Activated T-cell treated with anti-CD3 and anti-CD28 coated beads, Interleukin-2, amount 50 U/mL, for 72 hours (primary cell): ENCODE measurements at places on chromosomes 1 and 21.
A peak's percentile ranks its signal among the peaks of the same experiment; 100 is the strongest.

- peak overlapping the region; percentile 91 for H3K4me3 ChIP-seq
- H3K4me1 ChIP-seq = peaks cover 77% of the 10 kb centered on the region
- H3K27ac ChIP-seq = peak overlapping the region; percentile 81
- DNase-seq = peak; percentile 55
Observed at GRCh38 chr1:155976062-155976912, 2.1 kb downstream of the ARHGEF2 start.

- no peak for DNase-seq
- H3K4me3 ChIP-seq = no peak overlapping the region
- H3K27ac ChIP-seq = no peak overlapping the region
- no peaks in the 10 kb centered on the region for H3K4me1 ChIP-seq
Observed at GRCh38 chr1:33501309-33501708, 28.9 kb downstream of the ZSCAN20 start.

DNA sequence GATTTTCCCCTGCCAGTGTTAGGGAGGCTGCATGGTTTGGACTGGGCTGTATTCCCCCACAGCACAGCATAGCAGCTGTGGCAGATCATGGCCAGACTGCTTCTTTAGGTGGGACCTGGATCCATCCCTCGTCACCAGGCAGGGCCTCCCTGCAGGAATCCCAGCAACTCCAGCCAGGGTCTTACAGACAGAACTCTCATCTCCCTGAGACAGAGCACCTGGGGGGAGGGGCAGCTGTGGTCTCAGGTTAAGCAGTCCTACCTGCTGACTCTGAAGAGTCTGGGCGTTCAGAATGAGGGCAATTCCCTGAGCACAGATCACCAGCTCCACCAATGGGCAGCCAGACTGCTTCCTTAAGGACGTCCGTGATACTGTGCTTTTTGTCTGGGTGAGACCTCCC lies 47.9 kb upstream of the C1orf115 start:
- no peaks in the 10 kb centered on the region for H3K27me3 ChIP-seq
- no peak for DNase-seq
- no peaks in the 10 kb centered on the region for H3K4me1 ChIP-seq
- H3K27ac ChIP-seq = no peak overlapping the region
- no peak overlapping the region for H3K4me3 ChIP-seq
- H3K36me3 ChIP-seq = no peaks in the 10 kb centered on the region

DNA sequence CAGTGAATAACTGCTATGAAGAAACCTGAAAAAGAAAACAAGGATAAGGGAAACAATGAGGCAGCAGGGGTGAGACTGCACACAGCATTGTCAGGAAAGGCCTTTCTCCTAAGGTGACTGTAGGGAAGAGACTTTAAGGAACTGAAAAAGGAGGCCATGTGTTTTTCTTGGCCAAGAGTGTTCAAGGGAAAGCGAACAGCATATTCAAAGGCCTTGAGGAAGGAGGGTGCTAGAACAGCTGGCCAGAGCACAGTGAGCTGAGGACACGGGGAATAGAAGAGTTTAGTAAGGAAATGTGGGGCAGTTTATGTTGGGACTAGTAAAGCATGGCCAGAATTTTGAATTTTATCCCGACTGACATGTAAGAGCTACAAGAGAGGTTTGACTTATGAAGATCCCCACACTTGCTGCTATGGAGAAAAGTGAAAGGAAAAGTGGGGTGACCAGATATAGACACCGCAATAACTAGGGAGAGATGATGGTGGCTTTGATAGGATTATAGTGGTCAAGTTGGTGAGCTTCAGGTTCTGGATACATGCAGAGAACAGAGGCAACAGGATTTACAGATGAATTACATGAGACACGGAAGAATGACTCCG lies 1.4 kb downstream of the RWDD2B start:
- H3K4me1 ChIP-seq = peaks cover 33% of the 10 kb centered on the region
- peak overlapping the region; percentile 92 for H3K27ac ChIP-seq
- H3K36me3 ChIP-seq = no peaks in the 10 kb centered on the region
- H3K27me3 ChIP-seq = no peaks in the 10 kb centered on the region
- peak overlapping the region; percentile 94 for H3K4me3 ChIP-seq

- H3K27ac ChIP-seq = no peak overlapping the region
- no peak for DNase-seq
- no peaks in the 10 kb centered on the region for H3K36me3 ChIP-seq
Observed at GRCh38 chr1:76302711-76303339, 228.3 kb downstream of the ST6GALNAC3 start.

- H3K27me3 ChIP-seq = no peaks in the 10 kb centered on the region
- no peak for DNase-seq
- peaks cover 66% of the 10 kb centered on the region for H3K4me1 ChIP-seq
- H3K4me3 ChIP-seq = peak overlapping the region; percentile 87
- peaks cover 4% of the 10 kb centered on the region for H3K36me3 ChIP-seq
Observed at GRCh38 chr1:225880636-225881035, 1.5 kb downstream of the TMEM63A start.

- H3K4me1 ChIP-seq = peaks cover 76% of the 10 kb centered on the region
- peak overlapping the region; percentile 45 for H3K27ac ChIP-seq
- no peak for DNase-seq
- H3K36me3 ChIP-seq = peaks cover 4% of the 10 kb centered on the region
- H3K27me3 ChIP-seq = peaks cover 7% of the 10 kb centered on the region
- peak overlapping the region; percentile 15 for H3K4me3 ChIP-seq
Observed at GRCh38 chr1:169487561-169487960, 1.8 kb upstream of the SLC19A2 start.

DNA sequence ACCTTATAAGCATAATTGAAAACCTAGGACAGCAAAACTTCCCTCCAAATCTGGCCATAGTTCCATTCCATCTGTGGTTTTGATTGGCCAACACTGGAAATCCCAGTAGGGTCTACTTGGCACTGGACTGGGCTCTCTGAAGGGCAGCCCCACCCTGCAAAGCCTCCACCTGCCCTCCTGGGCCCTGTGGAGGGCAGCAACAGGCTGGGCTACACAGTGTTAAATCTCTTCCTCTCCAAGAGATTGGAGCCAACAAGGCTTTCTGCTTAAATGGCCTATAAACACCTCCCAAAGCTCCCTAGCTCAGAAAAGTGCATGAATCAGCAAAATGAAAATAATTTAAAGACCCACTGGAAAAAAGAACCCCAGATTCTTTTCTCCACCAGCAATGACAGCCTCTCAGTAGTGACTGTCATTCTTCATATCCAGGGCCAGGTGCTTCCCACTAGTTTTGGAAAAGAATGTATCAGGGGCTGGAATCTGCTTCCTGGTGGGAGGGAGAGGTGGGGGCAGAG lies 58.5 kb downstream of the BEND5 start:
- DNase-seq = no peak
- no peaks in the 10 kb centered on the region for H3K36me3 ChIP-seq
- H3K27me3 ChIP-seq = peaks cover 8% of the 10 kb centered on the region
- no peak overlapping the region for H3K27ac ChIP-seq
- no peak overlapping the region for H3K4me3 ChIP-seq
- peaks cover 5% of the 10 kb centered on the region for H3K4me1 ChIP-seq

DNA sequence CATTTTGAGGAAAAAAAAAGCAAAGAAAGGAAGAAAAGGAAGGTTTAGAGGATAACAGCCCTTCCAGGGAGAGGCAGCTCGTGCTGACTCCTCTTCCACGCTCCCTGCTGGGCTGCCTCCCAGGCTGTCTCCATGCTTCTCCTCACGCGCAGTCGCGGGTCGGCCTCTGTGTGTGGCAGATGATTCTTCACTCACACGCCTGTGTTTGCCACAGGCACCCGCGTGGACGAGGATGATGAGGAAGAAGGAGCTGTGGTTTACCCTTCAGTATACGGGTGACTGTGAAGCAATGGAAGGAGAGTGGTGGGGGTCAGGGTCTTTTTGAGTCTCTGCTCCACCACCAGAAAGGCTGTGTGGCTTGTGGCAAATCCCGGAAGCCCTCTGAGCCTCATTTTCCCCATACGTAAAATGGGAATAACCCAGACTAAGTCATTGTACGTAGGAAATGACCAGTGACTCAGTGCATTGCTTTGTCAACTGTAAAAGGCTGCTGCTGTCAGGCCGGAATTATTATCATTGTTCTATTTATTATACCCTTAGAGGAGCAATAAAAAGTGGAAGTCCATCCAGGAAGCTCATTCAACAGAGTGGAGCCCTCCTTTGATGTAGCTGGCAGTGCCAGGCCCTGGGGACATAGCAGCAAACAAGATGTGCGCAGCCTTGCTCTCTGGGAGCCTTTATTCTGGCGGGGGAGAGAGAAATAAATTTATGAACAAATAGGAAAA lies 11.9 kb upstream of the SH2D2A start:
- H3K27ac ChIP-seq = peak overlapping the region; percentile 23
- H3K27me3 ChIP-seq = peaks cover 18% of the 10 kb centered on the region
- H3K4me3 ChIP-seq = no peak overlapping the region

DNA sequence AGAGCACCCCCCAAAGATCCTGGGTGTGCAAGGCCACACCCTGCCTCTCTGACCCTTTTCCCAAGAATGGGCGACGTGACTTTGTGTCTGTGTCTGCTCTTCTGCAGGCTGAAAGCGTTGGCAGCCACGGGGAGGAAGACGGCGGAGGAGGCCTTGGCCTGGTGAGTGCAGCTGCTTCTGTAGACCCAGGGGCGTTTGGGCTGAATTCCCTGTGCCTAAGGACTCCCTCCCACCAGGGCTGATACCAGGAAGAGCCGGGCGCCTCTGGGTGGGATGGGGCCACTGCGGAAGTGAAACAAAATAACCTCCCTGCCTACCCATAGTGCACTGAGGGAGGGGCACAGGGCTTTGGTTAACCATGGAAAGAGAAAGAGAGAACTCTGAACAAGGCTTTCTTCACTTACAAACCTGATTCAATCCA lies 2.5 kb downstream of the UBASH3A start:
- H3K27ac ChIP-seq = peak overlapping the region; percentile 99
- no peaks in the 10 kb centered on the region for H3K27me3 ChIP-seq
- peak overlapping the region; percentile 90 for H3K4me3 ChIP-seq

DNA sequence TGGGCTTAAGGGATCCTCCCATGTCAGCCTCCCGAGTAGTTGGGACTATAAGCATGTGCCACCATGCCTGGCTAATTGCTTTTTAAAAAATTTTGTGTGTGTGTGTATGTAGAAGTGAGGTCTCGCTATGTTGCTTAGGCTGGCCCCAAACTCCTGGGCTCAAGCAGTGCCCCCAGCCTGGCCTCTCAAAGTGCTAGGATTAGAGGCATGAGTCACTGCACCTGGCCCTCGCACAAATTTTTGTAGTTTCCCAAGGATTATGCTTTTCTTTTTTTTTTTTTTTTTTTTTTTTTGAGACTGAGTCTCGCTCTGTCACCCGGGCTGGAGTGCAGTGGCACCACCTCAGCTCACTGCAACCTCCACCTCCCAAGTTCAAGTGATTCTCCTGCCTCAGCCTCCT lies 144.4 kb upstream of the HNRNPU start:
- H3K36me3 ChIP-seq = no peaks in the 10 kb centered on the region
- H3K4me3 ChIP-seq = no peak overlapping the region
- H3K27ac ChIP-seq = no peak overlapping the region
- DNase-seq = no peak

DNA sequence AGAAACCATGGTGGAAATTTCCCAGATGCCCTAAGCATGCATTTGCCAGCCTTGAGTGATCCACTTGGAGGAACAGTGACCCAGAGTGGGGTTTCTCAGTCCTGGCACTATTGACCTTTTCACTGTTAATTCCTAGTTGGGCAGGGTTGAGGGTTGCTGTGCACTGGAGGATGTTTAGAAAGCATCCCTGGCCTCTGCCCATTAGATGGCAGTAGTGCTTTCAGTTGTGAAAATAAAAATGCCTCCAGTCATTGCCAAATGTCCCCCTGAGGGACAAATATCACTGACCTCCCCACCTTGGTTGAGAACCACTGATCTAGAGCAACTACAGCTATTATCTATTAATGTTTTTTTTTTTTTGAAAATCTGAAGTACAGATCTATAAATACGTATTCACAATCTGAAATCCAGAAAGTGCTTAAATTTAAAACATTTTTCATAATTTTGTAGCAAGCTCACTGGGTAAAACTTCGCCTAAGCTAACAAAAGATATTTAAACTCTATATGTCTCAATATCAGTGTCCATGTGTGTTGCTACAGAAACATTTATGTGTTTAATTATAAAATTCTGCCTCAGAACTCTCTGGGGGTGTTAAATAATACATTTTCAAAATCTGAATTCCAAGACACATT lies 27.3 kb downstream of the F3 start:
- peaks cover 13% of the 10 kb centered on the region for H3K36me3 ChIP-seq
- H3K4me1 ChIP-seq = no peaks in the 10 kb centered on the region
- no peak overlapping the region for H3K27ac ChIP-seq
- DNase-seq = no peak
- no peak overlapping the region for H3K4me3 ChIP-seq
- no peaks in the 10 kb centered on the region for H3K27me3 ChIP-seq

GRCh38 chr1:3018576-3018975 lies 2.7 kb upstream of the ACTRT2 start:
- no peaks in the 10 kb centered on the region for H3K36me3 ChIP-seq
- H3K4me3 ChIP-seq = no peak overlapping the region
- H3K4me1 ChIP-seq = no peaks in the 10 kb centered on the region

GRCh38 chr1:228105996-228106799 lies 2.9 kb downstream of the MRPL55 start:
- H3K27ac ChIP-seq = no peak overlapping the region
- peaks cover 56% of the 10 kb centered on the region for H3K4me1 ChIP-seq
- no peak overlapping the region for H3K4me3 ChIP-seq
- H3K27me3 ChIP-seq = no peaks in the 10 kb centered on the region
- DNase-seq = no peak
- H3K36me3 ChIP-seq = no peaks in the 10 kb centered on the region

DNA sequence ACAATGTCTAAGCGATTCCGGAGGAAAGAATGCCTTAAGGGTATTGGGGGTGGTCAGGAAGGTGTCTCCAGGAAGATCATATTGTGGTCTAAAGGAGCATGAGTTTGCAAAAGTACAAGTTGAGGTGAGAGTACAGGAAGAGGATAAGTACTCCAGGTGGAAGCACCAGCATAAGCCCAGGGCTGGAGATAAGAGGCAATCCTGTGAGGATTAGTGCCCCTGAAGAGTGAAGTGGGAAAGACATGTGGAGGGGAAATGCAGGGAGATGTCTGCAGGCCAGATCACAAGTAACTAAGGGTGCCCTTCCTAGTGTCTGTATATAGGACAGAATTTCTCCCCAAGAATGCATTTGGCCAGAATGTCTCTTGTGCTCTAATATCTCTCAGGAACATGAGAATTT lies 188.3 kb upstream of the DPT start:
- H3K27me3 ChIP-seq = no peaks in the 10 kb centered on the region
- DNase-seq = no peak
- H3K4me3 ChIP-seq = no peak overlapping the region
- no peak overlapping the region for H3K27ac ChIP-seq
- H3K36me3 ChIP-seq = no peaks in the 10 kb centered on the region
- H3K4me1 ChIP-seq = peaks cover 11% of the 10 kb centered on the region

- peak overlapping the region; percentile 69 for H3K27ac ChIP-seq
- peaks cover 24% of the 10 kb centered on the region for H3K4me1 ChIP-seq
- no peaks in the 10 kb centered on the region for H3K27me3 ChIP-seq
- DNase-seq = no peak
- no peaks in the 10 kb centered on the region for H3K36me3 ChIP-seq
- no peak overlapping the region for H3K4me3 ChIP-seq
Observed at GRCh38 chr1:28447679-28448078, 58.2 kb upstream of the RCC1 start.

- no peaks in the 10 kb centered on the region for H3K27me3 ChIP-seq
- DNase-seq = no peak
- H3K27ac ChIP-seq = peak overlapping the region; percentile 78
- peaks cover 72% of the 10 kb centered on the region for H3K4me1 ChIP-seq
- H3K36me3 ChIP-seq = peaks cover 33% of the 10 kb centered on the region
Observed at GRCh38 chr1:32182060-32182459, 2.6 kb downstream of the TXLNA start.

GRCh38 chr1:41844255-41844654 lies 74.5 kb downstream of the HIVEP3 start:
- no peak for DNase-seq
- H3K4me3 ChIP-seq = no peak overlapping the region
- H3K36me3 ChIP-seq = no peaks in the 10 kb centered on the region
- H3K4me1 ChIP-seq = peaks cover 20% of the 10 kb centered on the region
